ENCODE measurements at places on chromosomes 5 and 9.

- no peak for DNase-seq
These were observed 179.7 kb upstream of the ANKRD55 start for GRCh38 chr5:56412601-56413379.

GRCh38 chr9:137972988-137973470 lies 95.4 kb downstream of the CACNA1B start:
- no peak for DNase-seq

GRCh38 chr5:159385536-159385935 lies 55.2 kb upstream of the IL12B start:
- DNase-seq, result no peak

DNA sequence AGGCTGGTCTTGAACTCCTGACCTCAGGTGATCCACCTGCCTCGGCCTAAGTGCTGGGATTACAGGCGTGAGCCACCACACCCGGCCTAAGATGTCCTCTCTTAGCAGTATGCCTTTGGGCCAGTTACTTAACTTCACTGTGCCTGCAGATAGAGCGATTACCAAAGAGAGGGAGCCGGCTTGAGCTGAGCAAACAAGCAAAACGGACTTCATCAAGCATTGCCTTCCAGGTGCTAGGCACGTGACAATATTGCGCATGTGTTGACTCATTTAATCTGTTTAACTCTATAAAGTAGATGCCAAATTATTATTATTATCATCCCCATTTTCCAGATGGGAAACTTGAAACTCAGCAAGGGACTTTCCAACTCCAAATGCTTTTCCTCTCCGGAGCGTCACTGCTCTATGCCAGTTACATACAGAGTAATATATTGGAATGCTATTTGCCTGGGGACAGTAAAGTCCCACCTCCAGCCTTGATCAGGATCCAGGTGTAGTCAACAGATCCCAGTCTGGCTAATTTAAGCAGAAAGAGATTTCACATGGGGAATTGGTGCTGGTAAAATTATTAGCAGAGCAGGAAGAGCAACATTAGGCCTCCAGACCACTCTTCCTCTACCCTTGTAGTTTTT lies 5.6 kb upstream of the C9orf152 start:
- DNase-seq, result no peak

DNA sequence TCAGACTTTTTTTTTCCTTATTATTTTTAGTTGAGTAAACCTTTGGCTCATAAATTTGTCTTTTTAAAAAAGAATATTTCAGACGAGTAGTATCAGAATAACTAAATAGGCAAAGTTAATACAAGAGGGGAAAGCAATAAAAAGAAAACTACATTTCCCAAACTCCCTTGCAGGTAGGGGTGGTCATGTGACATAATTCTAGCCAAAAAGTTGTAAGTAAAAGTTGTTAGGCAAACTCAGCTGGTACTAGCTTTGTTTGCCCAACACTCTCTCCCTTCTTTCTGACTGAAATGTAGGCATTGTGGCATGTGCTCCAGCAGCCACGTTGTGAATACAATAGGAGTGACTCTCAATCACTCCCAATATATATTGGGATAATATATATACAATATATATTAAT lies 20.9 kb downstream of the GIN1 start:
- DNase-seq, result no peak

DNA sequence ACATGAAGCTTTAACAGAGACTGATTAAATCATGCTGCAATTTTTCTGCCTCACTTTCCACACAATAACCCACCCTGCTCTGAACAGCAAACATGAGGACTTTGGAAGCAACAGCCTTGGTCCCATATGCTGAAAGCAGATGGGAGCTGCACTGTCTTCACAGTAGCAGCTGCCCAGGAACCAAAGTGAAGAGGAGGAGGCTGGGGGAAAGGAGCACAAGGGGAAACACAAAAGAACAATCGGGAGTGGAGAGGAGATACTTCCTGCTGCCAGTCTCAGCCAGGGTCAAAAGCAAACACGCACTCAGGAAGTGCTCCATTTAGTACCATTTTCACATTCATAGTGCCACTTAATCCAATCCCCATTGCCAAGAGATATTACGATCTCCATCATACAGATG lies 183.3 kb upstream of the PUM3 start:
- DNase-seq, result no peak

GRCh38 chr9:105958587-105958986 lies 264.2 kb downstream of the TMEM38B start:
- no peak for DNase-seq

DNA sequence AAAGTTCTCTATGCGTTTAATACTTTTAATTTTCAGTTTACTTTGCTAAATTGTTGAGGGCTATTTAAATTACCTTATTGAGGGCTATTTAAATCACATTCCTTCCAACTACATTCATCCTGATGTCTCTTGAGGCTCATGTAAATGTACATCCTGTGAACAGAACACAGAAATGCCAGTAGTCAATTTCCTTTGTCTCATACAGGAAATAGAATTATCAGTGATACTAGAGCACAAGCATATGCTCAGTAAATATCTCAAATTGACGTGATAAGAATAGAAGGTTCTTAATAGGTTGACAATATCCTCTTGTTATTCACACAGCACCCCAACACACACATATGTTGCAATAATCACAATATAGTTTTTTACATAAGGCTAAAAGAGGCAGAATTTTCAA lies 449.0 kb downstream of the CYLC2 start:
- no peak for DNase-seq

DNA sequence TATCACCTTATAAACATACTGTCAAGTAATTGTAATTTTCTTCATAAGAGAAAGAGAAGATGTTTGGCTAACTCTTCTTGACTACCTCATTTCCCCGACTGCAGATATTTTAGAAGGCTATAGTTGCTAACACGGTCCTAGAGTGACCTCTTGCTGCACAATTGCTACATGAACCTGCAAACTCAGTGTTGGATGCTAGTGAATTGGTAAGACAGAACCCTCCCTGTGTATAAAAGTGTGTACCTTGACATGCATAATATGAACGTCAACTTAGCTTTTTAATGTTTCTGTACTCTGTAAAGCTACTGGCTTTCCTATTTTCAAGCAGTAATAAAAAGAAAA lies 46.7 kb upstream of the CER1 start:
- DNase-seq, result peak; percentile 57
